NCI-H1105 (cell line): ENCODE measurements at places on chromosomes 12 and 14.

DNA sequence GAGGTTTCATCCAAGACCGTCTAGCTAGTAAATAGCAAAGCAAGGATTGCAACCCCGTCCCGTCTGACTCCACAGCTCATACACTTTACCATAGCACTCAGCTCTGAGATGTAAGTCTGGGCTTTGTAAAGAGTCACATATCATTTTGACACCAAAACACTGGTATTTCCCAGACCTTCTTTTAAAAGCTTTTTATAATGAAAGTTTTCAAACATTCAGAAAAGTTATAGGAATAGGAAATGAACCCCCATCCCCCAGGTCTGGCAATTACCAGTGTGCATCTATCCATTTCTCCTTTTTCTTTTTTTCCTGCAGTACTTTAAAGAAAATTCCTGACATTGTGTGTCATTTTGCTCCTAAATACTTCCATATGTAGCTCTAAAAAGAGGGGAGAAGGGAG lies 183.6 kb upstream of the CCND2 start:
- no peak for DNase-seq

GRCh38 chr12:121964813-121965643 lies 46.6 kb downstream of the CFAP251 start:
- DNase-seq = no peak

DNA sequence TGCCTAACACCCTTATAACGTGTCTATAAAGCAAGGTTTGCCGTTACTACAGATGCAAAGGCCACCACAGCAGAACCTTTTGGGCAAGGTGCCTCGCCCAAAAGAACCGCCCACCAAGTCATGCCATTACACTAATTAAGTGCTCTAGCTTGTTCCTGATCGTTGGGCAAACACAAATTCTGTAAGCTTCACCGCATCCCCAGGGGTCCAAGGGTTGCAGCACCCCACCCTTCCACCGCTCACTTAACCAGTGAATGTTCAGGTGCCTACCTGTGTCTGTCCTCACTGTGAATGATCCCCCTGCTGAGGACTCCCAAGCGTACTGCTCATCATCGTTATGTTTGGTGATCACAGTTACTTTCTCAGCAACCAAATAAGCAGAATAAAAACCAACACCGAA lies 1.4 kb downstream of the HSP90AA1 start:
- no peak for DNase-seq

- no peak for DNase-seq
Observed at GRCh38 chr14:60563113-60563512, 54.2 kb downstream of the SIX6 start.

DNA sequence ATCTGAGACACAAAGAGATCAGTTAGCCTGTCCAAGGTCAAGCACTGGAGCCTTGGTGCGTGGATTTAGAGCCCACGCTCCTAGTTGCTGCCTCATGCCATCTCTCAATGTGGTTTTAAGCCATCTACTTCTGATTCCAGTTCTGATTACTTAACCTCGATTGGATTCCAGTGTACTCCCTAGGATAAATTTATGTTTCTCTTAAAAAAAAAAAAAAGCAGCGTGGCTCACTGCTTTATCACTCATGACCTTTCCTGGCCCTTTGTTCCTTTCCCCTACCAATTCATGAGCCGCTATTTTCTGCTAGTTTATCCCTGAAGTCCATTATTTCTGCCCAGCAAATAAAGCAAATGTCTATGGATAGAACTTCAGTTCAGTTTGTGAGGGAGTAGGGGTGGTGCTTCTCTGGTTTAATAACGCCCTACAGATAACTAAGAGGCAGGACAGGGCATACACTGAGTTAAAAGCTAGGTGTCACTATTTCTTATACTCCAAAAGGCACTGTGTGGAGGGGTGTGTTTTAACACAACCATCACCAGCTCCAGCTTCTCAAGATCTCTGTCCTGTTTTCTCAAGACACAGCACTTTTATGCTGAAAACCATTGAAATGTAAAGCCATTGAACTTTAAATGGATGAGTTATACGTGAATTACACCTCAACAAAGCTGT lies 9.8 kb upstream of the PARP11 start:
- no peak for DNase-seq

GRCh38 chr12:47017901-47018475 lies 61.4 kb upstream of the PCED1B start:
- no peak for DNase-seq

DNA sequence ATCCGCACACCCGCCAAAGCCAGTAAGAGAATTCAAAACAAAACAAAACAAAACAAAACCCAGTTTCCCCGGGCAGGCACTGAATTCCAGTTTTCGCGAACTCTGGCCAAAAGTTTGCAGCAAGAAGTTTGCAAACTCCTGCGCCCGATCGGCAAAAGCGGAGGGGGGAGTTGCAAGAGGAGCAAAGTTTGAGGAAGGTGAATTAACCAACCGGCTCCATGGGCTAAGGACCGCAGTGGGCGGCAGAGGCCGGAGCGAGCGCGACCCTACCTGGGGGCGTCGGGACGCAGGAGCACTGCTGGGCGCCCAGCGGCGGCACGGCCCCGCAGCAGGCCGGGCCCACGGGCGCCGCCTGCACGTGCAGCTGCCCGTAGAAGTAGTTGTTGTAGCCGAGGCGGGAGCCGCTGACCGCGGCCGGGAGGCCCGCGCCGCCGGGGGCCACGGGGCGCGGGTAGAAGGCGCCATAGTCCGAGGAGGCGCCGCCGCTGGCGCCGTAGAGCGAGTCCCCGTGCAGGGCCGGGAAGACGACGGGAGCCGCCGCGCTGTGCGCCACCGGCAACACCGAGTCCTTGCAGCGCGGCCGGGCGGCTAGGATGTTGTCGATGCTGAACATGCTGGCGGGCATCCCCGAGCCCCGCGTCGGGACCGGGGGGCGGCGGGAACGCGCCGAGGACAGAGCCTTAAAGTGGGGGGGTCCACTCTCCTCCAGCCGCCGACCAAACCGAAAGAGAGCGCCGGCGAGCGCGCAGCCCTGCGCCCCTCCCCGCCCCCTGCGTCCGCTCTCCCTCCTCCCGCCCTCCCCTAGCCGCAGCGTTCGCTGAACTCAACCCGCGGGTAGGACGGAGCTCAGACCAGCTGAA lies at the start of gene GSC:
GSC (minus strand) TSS at position 723 of the 860 bp plus-strand sequence; CDS start at position 625, 98 bp downstream.
- DNase-seq = peak; percentile 71

DNA sequence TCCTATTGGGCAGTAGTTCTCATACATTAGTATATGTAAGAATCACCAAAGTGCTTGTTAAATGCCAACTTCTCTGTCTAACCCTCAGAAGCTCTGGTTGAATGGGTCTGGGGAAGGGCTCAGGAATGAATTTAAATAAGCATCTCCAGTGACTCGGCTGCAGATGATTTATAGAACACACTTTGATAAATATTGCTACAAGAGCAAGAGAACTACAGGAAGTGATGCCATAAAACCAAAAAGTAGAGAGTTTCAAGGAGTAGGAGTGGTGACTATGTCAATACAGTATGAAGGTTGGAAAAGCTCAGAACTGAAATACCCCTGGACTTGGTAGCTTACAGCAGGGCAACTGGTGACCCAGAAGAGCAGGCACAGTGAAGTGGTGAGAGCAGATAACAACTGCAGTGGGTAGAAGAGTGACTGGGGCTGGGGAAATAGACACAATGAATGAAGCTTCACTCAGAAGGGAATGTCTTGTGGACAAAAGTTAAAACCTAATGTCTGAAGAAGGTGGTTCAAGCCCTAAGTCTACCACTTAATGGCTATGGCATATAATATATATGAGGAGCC lies 8.0 kb upstream of the PLEKHA5 start:
- DNase-seq = no peak

DNA sequence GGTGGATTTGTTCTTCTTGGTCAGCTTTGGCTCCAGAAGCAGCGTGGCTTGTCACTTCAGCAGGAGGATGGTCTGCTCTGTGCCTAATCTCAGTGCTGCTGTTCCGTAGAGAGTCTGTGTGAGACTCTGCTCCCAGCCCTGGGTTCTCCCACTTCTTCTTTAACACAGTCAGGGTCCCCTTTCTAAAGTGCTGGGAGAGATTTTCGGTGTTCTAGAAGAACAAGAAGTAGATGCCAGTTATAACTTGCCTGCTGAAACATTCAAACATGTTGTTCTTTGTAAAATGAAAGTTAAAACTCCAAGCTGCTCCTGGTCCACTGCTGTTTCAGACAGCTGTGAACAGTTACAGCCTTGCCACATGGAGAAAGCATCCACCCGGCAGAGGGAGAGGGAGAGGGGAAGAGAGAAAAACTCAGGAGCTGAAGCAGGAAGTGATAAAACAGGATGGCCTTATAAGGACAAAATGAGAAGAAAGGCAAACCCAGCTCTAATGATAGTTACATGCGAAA lies 55.2 kb upstream of the CERS5 start:
- DNase-seq = no peak

- DNase-seq = no peak
Observed at GRCh38 chr12:57551637-57552305, 1.9 kb downstream of the KIF5A start.

DNA sequence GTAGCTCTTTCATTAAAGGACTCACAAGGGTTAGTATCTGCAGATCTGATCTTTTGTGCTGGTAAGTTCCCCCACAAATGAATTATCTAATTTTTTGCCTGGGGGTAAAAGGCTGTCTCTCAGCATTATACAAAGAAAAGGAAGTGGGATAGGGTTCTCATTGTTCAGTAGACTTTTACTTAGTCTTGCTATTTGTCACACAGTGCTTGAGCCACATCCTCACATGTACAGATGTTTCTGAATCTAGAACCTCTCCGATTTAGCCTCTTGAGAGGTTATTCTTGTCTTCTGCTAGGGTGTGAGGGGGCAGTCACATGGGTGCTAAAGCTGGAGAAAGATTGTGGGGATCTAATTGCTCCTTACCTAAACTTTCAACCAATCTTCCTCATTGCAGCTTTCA lies 93.0 kb downstream of the SLC41A2 start:
- no peak for DNase-seq

DNA sequence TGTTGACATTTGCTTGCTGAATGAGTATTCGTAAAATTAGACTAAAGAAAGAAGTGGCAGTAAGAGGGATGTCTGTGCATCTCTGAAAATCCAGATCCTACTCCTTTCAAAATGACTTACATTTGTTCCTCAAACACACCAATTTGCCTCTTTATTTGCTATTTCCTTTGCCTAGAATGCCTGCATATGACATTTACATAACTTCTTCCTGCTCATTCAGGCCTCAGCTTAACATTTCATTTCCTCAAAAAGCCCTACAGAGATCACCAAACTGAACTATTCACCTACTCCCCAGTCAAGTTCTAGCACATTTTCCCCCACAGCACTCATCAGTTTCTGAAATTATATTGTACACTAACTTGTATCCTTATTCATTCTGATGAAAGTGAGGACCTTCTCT lies 907.2 kb downstream of the LRFN5 start:
- DNase-seq = no peak

DNA sequence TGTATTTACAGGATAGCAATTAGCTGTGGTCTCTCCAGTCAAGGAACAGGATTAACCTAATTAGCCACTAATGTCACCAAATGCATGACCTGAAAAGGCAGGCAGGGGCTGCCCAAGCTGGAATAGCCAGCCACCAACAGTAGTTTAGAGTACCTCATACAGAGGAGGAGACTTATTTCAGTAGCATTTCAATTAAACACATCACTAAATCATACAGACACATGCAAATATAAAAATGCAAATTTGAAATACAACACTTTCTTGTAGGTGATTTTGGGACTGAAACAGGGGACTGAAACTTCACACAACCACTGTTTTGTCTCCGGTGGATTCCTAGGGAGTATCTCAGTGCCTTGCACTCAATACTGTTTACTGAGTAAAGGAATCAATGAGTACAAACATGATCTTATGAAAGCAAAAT lies 636 bp upstream of the IFNG-AS1 start:
- DNase-seq = no peak

DNA sequence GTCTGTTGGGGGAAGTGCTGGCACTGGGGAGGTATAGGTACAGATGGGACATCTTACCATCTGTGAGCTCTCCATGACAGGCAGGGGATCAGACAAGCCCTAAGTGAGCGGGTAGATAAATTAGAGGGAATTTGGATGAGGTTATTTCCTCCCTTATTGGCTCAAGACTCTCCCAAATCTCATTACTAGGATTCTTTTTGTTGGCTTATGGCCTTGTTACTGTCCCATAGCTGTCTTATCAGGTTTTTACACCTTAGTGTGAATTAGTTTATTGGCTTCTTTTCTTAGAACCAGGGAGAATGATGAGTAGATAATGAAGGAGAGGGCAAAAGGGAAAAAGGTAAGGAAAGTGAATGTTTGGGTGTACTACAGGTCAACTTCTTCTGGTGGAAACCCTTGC lies 191.1 kb upstream of the PRICKLE1 start:
- no peak for DNase-seq

DNA sequence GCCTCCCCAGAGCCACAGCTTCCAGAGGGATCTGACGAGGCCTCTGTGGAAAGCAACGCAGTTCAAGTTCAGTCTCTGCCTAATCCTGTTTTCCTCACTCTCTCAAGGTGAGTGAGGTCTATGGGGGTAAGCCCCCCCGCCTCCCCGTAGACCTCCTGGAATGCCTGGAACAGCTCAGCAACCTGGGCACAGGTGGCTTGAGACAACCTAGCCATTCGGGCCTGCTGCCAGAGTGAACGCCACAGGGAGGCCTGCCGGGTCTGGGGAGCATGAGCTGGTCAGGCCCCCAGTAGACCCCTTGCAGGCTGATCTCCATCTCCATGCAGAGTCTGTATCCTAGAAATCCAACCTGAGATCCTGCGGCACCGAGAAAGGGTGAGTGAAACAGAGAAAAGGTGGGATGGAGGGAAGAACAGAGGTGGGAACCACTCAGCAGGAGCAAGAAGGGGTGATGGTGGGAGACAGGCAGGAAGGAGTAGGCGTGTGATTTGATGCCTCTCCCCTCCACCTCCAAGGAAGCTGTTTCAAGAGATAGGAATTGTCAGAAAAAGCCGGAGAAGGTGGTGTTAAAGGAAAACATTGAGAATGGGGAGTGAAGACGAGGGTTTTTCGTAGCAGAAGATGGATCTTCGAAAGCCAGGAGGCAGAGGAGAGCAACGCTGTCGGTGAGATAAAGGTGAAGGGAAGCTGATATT lies 123.1 kb upstream of the PRMT8 start:
- DNase-seq = no peak

DNA sequence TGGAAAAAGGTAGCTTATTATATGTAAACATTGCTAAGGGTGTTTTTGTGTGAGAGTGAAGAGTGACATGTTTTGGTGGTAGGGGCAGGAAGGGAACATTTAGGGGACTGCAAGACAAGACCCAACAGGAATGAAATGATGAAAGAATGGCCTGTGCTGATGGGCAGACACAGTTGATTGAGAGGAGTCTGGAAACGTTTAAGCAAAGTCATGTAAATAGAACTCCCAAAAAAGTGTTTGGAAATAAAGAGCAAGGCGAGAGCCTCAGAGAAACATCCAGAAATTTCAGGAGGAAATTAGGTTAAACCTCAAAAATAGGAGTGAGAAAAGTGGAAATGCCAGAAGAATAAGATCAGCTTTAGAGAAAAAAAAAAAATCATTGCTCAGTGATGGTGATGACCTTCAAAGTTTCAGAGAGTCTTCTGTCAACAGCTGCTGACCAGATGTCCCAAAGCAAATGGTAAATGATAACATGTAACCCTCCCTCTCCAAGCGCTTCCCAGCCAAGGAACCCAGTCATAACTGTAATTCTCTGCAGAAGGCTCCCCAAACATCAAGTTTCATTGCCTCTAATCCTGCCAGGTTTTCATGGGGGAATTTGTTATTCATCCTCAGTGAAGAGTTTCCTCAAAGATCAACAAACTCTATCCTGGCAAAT lies 223.2 kb upstream of the FAR2 start:
- no peak for DNase-seq

GRCh38 chr12:123942238-123942653 lies 30.4 kb downstream of the CCDC92 start:
- DNase-seq = no peak
